ENCODE measurements at places on chromosomes 13 and 19. TPM values are rescaled to one million over a fixed set of nuclear protein-coding genes. Genes with fewer than 3 reads are reported as not detected.

CNN1 gene
- 254 TPM for total RNA-seq

CAPS gene
- total RNA-seq = 18.6 TPM

JAK3 gene
- 3.7 TPM for total RNA-seq

LRRC25 gene
- total RNA-seq = 5.1 TPM

HS6ST3 gene
- not detected for total RNA-seq

CYP2A6 gene
- not detected for total RNA-seq

TMIGD2 gene
- 0.85 TPM for total RNA-seq

MYO1F gene
- 5.4 TPM for total RNA-seq

EIF3K gene
- total RNA-seq = 343 TPM

PRR19 gene
- total RNA-seq = 0.50 TPM

CD70 gene
- total RNA-seq = 0.64 TPM

KCNK6 gene
- total RNA-seq = 27.2 TPM

PROZ gene
- total RNA-seq = not detected

ZNF415 gene
- 7.2 TPM for total RNA-seq

DNA sequence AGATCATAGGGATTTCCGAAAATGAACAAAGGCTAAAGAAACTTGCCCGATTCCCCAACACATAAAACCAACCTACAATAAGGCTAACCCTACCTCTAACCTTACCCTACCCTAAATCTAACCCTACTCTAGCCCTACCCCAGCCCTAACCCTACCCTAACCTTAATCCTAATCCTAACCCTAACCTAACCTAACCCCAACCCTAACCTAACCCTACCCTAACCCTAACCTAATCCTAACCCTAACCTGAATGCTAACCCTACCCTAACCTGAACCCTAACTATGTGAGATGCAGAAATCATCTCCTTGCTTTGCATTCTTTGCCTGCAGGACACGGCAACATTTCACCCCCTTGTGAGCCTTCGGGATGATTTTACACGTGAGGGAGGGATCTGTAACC is 67.6 kb upstream of the SOX1 start:
- DNase-seq = no peak

DNA sequence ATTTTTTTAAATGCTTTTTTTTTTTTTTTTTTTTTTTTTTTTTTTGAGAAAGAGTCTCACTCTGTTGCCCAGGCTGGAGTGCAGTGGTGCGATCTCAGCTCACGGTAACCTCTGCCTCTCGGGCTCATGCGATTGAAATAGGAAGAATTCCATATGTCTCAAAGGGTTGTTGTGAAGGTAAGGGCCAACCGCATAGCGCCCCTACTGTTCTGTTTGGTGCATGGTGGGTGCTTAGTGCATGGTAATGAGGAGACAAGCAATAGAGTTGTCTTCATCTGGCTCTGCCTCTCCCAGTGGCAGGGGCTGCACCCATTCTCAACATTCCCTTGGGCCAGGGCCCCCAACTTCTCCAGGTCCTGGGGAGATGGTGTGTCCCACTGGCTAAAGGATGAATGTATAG is 68.7 kb downstream of the RASL11A start:
- no peak for DNase-seq

GRCh38 chr19:33343859-33344572 is 29.5 kb upstream of the CEBPG start:
- no peak for DNase-seq

DNA sequence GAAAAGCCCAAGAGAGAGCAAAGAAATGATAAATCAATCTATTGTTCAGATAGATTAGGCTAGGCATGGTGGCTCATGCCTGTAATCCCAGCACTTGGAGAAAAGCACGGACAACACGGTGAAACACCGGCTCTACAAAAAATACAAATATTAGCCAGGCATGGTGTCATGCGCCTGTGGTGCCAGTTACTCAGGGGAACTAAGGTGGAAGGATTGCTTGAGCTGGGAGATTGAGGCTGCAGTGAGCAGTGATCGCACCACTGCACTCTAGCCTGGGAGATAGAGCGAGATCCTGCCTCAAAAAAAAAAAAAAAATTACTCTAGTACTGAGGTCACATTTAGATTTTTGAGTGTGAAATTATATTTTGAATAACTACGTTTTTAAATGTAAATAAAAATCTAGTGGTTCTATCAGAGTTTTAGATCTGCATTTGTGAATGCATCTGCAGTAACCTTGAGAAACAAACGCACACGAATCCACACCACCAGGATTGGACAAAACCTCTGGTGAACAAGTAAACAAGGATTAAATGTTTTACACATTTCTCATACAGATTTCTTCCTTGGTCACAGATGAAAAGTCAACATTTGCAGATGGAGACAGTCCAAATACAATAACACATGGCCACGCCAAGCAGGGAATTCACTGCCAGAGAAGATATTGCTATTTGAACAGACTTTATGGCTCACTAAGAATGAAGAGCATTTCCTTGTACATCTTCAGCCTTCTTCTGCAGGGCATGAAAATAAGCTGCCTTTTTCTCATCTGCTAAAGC is 917.6 kb downstream of the PCDH9 start:
- peak; percentile 42 for DNase-seq

GRCh38 chr19:54626757-54627156 is 3.5 kb upstream of the LILRB1 start:
- DNase-seq = no peak

DNA sequence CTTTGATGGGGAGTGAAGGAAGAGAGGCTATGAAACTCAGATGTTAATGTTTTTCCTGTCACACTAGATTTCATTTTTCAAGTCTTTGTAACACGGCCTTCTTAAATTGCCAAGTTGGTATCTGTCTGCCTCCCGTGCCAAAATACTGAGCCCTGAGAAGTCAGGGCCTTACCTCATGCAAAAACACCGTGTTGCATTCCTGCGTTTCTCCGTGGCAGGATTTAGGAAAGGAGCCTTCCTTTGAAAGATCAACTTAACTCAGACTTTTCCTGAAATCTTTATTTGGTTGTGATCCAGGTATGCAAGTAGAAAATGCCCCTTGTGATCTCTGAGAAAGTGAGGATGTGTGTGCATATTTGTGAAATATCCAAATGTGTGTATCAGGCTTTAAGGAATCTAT is 1291.0 kb upstream of the SLC10A2 start:
- DNase-seq = no peak

- no peak for DNase-seq
Observed at GRCh38 chr13:62387647-62388046, 972.0 kb upstream of the PCDH20 start.

GRCh38 chr13:27663947-27664346 is 42.3 kb downstream of the POLR1D start:
- no peak for DNase-seq

DNA sequence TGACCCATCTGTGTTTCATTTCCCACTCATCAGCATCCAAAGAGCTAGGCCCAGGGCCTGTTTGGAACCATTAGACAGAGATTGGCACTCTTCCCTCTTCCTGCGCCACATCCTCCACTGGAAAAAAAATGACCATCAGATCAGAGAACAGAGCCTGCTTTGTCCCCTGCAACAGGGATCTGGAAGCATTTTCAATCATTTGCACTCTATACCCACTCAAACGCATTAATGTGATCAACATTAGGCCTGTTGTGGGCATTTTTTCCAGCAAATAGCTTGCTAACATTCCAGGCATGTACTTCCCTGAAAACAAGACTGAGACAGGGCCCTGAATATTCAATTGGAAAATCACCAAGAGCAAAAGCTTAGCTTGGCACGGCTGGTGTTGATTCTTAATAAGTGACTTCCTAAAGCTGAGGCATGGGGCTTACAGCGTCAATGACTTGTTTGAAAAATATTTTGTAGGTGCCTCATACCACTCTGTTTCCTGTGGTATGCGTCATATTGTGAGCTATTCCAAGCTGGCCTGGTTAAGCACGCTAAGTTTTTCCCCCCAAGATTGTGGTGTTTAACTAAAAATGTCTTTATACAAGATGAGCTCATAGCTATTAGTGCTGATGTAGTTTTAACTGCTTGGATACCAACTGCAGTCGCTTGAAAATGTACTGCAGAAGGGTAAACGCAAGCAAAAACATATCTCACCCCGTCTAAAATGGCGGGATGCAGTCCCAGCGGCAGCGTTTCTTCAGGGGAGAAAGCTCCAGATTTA is 404.4 kb downstream of the SPRY2 start:
- DNase-seq = no peak

DNA sequence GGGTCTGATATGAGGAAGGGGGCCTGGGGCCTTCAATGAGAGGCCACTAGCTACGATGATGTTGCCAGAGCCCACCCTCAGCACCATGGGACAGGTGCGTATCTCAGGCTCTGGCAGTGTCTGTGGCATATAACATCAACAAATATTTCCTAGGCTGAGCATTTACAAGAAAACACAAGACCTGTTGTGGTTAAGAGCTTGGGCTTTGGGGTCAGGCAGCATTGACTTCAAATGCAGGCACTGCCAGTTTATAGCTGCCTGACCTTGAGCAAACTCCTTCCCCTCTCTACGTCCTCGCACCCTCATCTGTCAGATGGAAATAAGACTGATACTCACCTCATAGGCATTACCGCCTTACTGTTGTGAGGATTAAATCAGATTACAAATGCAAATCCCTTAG is 156.0 kb downstream of the KATNAL1 start:
- no peak for DNase-seq

- DNase-seq = no peak
Observed at GRCh38 chr19:38252941-38253691, 3.1 kb downstream of the PPP1R14A start.

DNA sequence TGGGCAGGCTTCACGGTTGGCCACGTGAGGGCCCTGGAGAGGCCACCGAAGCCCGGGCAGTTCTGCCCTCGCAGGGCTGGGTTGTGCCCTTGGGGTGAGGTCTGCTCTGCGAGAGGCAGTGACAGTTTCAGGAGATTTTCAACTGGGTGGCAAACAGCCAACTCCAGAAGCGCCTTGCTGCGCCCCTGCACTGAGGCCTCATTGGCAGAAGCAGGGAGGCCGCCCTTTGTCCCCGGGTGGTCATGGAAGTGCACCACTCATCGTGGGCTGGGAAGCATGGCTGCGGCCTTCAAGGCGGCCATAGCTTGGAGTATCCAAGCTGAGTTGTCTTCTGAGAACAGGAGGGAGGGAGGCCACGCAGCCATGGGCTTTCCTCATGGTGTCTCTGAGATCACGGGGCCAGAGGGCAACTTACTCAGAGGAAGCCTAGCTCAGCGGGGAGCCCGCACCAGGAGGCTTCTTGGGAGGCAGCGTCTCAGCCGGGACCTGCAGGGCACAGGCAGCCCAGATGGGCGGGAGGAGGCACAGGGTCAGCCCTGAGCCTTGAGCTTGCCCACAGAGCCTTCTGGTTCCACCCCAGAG is 14.8 kb downstream of the PLEKHJ1 start:
- no peak for DNase-seq

- no peak for DNase-seq
Observed at GRCh38 chr13:79973533-79973963, 367.4 kb downstream of the SPRY2 start.

DNA sequence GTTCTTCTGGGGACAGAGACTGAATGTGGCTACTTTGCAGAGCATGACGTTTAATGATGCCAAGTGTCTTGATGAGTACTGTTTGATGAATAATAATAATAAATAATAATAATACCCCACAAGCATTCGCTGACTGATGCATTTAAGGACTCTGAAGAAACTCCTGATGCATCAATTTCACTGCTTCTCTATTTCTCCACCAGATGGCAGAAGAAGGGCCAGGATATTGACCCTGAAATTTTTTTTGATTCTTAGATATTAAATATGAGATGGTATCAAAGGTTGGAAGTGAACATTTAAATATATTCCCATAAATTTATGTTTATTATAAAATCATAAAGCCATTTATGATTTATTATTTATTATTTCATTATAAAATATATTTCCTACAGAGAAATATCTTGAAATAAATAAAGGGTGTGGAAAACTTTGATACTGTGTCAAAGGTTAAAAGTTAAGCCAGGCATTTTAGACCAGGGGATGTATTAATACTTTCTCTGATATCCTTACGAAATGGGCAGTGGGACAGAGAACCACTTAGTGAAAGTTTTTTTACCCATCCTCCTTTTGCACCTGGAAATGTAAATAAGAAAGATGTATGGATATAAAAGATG is 170.9 kb downstream of the LACC1 start:
- no peak for DNase-seq

GRCh38 chr13:114185182-114185971 is 6.3 kb downstream of the CFAP97D2 start:
- no peak for DNase-seq

- no peak for DNase-seq
Observed at GRCh38 chr19:9498183-9498902, at the start of gene ZNF560. TSS of gene ZNF560 (minus strand) at chr19:9498616. CDS start at chr19:9475313, 23,303 bp downstream.

GRCh38 chr13:51276636-51277035 is 54.4 kb downstream of the FAM124A start:
- DNase-seq = peak; percentile 35

DNA sequence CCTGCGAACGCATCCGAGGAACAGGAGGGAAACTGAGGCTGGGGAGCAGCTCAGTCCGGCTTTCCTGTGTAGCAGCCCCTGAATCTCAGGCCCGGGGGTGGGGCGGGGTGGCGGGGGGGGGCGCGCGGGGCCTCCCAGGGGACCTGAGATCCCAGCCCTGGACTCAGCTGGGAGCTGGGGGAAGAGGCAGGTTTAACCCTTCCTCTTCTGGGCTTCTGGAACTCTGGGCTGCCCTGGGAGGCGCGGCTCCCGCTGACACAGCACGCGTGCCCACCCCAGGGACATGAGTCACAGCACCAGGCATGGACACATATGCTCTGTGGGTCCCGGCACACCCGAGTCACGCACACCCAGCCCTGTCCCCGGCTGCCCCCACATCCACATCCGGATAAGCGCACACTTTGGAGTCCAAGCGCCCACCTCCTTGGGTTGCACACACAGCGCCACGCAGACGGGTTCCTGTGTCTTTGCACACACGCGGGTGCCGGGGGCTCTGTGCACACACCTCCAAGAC is 3.5 kb upstream of the CIRBP start:
- DNase-seq = peak; percentile 66

GRCh38 chr13:89238496-89238895 is 1567.3 kb downstream of the SLITRK5 start:
- no peak for DNase-seq

GRCh38 chr19:43495082-43495481 is 9.5 kb downstream of the PHLDB3 start:
- no peak for DNase-seq

- DNase-seq = no peak
Observed at GRCh38 chr13:44240611-44241145, 132.9 kb upstream of the SERP2 start.

DNA sequence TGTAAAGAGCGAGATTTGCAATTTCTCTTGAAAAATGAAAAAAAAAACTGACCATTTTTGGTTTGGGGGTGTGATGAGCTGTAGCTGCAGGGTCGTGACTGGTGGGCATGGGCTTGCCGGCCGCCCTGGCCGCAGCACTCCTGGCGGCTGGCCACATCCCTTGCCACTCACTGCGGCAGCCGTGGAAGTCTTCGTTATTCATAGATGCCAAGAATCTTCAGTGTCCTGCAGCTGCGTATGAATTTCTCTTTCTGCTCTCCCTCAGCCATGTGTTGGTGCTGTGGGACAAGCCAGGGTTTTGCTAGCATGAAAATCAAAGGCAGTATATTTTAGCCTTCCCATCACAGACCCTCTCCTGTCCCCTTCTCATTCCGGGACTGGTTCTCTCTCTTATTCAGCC is 151.7 kb upstream of the TSHZ3 start:
- DNase-seq = no peak

DNA sequence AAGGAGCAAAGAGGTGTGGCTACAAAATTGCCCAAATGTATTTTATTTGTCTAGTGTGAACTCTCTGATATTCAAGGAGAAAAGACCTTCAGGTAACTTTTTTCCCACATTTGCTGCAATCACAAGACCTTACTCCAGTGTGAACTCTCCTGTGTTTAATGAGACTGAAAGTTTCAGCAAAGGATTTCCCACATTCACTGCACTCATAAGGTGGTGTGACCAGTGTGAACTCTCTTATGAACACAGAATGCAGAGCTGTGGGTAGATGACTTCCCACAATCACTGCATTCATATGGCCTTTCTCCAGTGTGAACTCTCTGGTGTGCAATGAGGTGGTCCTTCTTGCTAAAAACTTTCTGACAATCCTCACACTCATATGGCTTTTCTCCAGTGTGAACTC is 16.4 kb downstream of the ZNF814 start:
- no peak for DNase-seq
